ENCODE measurements at places on chromosomes 13 and 19.
A peak's percentile ranks its signal among the peaks of the same experiment; 100 is the strongest.

GRCh38 chr13:90947976-90948375 lies 399.5 kb upstream of the MIR17HG start:
- DNase-seq = no peak

DNA sequence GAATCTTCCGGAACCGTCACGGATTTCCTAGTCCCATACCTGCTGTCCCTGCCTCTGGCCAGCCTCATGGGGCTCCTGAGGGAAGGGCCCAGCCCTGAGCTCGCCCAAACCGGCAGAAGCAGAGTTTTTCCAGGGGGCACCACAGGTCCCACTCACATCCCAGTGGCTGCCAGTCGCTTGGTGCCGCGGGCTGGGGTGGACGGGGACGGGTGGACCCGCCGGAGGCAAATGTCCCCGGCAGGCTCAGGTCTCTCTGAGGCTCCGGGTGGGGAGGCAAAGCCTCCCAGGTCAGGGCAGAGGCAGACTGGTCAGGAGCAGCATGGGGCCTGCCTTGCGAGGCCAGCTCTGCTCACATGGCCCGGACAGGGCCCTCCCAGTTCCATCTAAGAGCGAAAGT lies 24.8 kb downstream of the ADPRHL1 start:
- no peak for DNase-seq

GRCh38 chr19:17718947-17719711 lies at the start of gene MAP1S:
Gene MAP1S (plus strand): TSS chr19:17719480. CDS start chr19:17719503, 23 bp downstream.
- peak; percentile 86 for DNase-seq

- no peak for DNase-seq
Measured at GRCh38 chr19:46049597-46049996, 8.8 kb upstream of the IGFL4 start.

GRCh38 chr19:48619692-48620585 lies 633 bp downstream of the SPHK2 start:
- no peak for DNase-seq

DNA sequence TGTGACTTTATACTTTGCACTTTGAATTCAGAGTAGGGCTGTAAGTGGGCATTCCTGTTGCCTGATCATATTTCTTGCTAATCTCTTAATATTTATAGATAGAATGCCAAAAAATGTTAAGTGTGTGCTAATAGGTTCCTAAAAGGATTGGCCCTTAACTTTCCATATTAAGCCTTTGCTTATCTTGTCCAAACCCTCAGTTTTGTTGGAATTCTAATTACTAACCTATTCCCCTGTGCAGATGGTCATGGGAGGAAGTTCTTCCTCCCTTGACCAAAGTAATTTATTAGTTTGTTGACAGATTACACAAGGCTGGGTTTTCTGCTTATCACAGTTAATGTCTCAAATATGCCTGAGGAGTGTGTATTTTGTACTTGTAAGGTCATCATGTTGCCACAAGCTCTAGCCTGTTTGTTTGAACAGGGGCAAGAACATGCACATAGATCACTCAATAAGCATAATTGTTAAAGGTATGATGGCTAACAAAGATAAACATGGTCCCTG lies 541.1 kb upstream of the SPRY2 start:
- no peak for DNase-seq

GRCh38 chr13:88063741-88064140 lies 392.6 kb downstream of the SLITRK5 start:
- DNase-seq = no peak

Measured in activated CD8-positive, alpha-beta memory T cell treated with anti-CD3 and anti-CD28 coated beads, Interleukin-2, amount 50 U/mL, for 48 hours (primary cell).